T follicular helper cell (primary cell): ENCODE measurements at places on chromosomes 5 and 9.

DNA sequence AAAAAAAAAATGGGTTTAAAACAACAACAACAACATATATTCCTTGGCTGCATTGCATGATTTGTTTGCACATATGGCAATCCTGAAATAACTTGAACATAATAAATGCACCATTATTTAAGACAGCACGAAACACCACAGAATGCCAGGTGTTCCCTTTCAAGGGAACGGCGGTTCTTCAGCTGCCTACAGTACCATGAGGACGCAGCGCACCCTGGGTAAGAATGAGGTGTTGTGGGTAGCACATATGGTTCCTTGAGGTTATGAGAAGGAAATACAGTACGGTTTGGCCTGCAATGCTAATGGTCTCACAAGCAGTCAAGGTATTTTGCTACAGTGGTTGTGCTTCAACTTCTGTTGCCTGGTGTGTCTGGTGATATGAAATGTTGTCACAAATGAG is 174.8 kb downstream of the SLC12A2 start:
- no peak for DNase-seq

DNA sequence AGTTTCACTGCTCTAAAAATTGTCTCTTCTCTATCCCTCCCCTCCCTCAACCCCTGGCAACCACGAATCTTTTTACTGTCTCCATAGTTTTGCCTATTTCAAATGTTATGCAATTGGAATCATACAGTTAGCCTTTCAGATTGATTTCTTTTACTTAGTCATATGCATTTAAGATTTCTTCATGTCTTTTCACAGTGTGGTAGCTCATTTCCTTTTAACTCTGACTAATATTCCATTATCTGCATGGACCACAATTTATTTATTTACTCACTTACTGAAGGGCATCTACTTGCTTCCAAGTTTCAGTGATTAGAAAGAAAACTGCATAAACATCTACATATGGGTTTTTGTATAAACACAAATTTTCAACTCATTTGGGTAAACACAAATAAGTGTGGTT is 372.3 kb downstream of the CDH18 start:
- no peak for DNase-seq

GRCh38 chr9:128771094-128771721 is 519 bp downstream of the ZER1 start:
- no peak for DNase-seq

- DNase-seq, result no peak
These were observed 324.5 kb downstream of the GADD45G start for GRCh38 chr9:89929315-89929672.

GRCh38 chr5:38463634-38464521 is 92.6 kb downstream of the LIFR start:
- DNase-seq, result no peak

DNA sequence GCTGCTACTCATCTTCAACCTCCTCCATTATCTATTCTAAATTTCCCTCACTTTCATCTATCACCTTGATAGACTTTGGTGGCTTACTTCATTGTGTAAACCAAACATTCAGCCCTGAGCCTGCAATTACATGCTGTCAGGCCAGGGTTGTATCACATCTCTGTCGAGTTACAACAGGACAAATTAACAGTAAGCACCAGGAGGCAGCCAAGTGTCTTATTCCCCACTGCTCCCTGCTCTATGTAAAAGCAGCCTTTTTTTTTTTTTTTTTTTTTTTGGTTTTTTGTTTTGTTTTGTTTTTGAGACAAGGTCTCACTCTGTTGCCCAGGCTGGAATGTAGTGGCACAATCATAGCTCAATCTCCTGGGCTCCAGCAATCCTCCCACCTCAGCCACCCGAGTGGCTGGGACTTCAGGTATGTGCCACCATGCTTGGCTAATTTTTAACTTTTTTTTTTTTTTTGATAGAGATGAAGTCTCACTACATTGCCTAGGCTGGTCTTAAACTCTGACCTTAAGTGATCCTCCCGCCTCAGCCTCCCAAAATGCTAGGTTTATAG is 15.2 kb upstream of the ZCCHC9 start:
- DNase-seq, result no peak

DNA sequence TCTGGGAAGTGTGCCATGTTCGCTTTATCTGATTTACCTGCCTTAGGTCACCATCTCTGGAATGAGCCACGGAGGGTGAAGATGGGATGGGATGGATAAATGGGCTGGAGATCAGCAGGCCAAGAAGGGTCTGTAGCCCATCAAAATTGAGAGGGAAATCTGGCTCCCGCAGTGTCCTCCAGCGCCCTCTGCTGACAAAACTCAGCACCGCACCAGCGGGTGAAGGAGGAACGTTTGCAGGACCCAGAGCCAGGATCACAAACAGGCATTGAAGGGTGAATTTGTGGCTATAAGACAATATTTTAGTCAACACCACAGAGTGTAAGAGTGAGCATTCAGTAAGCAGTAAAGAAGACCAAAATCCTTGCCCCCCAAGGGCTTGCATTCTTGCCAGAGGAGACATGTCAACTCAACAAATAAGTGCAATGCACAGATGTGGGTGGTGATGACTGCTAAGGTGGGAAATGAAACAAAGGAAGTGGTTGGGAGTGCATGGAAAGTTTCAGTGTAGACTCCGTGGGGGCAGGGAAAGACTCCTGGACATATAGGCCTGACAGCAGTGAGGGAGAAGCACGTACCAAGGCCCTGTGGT is 124.4 kb downstream of the TENT4A start:
- no peak for DNase-seq

- DNase-seq, result no peak
These were observed 6.9 kb downstream of the SREK1 start for GRCh38 chr5:66151030-66151429.

DNA sequence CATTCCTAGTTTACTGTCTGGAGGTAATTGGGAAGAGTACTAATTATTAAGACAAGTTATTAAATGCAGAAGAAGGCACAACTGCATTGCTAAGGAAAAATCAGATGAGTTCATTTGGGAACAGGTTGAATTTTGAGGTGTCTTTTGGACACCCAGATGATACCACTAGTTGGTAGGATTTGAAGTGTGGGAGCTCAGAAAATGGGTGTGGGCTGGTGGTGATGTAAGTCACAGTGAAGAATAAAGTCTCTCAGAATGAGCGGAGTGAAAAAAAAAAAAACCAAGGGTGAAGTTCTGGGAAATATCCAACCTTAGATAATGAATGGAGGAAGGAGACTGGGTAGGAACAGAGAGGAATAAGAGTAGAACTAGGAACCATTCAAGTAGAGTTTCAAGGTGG is 35.6 kb upstream of the MYORG start:
- DNase-seq, result no peak

GRCh38 chr9:128503870-128504269 is 649 bp upstream of the GLE1 start:
- no peak for DNase-seq

DNA sequence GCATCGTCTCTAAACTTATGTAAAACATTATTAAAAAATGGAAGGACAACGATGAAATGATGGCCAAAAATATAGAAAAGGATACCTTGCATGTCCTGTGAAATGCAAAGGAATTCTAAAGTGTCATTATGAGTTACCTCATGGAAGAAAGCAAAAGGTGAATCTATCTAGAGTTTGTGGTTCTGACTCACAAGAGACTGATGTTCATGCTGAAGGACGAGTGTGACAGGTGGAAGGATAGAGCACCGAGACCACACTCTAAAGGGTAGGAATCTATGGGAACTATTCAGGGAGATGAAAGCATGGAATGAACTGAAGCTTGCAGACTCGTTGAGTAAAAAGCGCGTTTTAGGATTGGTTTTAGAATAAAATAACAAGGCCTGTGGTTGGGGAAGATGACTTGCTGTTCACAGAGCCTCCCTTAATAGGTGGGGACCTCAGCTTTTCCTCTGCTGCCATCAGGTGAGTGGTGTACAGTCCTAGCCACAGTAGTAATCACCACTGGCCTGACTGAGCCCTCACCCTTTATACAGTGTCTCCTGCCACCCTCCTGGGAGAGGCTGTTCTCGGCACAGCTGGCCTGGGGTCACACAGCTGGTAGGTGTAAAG is 11.2 kb downstream of the TENT4A start:
- no peak for DNase-seq
